CD4-positive, alpha-beta T cell treated with Interleukin-1 beta for 1 hour (primary cell): ENCODE measurements at places on chromosomes 16 and 17.
A peak's percentile ranks its signal among the peaks of the same experiment; 100 is the strongest.

- no peak for DNase-seq
Observed at GRCh38 chr17:82351254-82351712, 7.8 kb upstream of the TEX19 start.

DNA sequence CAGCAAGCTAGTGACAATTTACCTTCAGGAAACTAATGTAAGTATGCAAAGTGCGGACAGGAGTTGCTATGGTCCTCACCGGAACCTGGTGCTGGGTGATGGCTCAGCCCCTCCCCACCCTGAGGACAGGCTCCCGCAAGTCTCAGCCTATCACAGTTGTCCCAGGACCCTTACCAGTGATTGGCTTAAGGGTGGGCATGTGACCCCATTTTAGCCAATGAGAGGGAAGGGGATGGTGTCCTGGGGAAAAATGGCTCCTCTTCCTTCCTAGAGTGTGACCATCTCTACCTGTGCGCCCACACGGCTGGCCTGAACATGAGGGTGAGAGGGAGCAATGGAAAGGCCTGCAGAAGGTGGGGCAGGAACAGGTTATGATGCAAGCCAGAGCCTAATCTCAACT lies 80.4 kb downstream of the C16orf78 start:
- no peak for DNase-seq

DNA sequence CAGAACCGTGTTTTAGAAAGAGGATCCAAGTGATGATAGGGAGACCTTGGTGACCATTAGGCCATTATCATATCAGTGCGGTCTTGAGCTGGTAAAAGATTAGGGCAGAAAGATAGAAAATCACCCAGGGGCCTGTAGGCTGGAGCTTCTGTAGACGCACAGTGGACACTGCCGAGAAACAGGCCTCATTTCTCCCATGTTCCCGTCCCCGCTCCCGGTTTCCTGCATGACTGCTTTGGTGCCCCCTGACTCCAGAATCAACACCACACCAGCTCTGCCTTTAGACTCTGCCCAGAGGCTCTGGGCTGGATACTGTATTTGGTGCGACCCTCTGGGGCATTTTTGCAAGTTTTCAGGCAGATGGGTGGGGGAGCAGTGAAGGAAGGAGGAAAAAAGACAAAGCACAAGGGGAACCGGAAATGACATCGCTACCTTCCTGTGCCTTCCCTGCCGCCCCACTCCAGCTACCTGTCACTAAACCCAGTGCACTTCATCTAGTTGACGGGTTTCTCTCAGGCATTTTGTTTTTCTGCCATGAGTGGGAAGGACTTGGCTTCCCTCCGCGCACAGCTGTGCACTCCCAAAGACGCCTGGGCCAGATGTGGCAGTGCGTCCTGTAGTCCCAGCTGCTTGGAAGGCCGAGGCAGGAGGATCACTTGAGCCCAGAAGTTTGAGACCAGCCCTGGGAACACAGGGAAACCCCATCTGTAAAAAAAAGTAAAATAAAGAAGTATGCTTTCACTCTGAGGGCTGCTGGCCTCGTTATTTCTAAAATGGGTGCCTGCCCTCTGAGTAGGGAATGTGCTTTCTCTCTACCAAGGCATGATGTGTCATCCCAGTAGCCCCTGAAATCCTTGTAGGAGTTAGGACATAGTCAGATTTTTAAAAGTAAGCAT lies 214.1 kb downstream of the RPTOR start:
- peak; percentile 57 for DNase-seq

- DNase-seq, result no peak
Observed at GRCh38 chr16:47972246-47972985, 183.4 kb downstream of the ABCC12 start.
